ENCODE measurements at places on chromosomes 7 and 10.

- no peak for DNase-seq
Observed at GRCh38 chr10:122190176-122190943, 80.7 kb upstream of the BTBD16 start.

GRCh38 chr7:142853739-142854371 lies 1.0 kb upstream of the EPHB6 start:
- peak; percentile 68 for DNase-seq

- no peak for DNase-seq
Observed at GRCh38 chr7:44076101-44076895, 6.0 kb downstream of the POLM start.

- peak; percentile 9 for DNase-seq
Observed at GRCh38 chr10:93926613-93927012, 32.8 kb downstream of the SLC35G1 start.

- no peak for DNase-seq
Observed at GRCh38 chr7:50262916-50263690, 41.4 kb upstream of the IKZF1 start.

DNA sequence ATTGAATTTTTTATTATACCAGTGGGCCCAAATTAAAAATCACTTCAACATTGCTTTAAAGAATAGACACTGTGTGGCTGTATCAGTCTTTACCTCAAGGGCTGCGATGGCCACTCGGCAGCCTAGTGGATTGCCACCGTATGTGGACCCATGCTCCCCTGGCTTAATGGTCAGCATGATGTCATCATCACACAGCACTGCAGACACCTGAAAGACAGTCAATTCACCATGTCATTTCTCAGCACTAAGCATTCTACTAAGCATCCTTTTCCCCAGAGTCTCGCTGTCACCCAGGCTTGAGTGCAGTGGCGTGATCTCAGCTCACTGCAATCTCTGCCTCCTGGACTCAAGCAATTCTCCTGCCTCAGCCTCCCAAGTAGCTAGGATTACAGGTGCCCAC lies 17.1 kb downstream of the OAT start:
- no peak for DNase-seq

DNA sequence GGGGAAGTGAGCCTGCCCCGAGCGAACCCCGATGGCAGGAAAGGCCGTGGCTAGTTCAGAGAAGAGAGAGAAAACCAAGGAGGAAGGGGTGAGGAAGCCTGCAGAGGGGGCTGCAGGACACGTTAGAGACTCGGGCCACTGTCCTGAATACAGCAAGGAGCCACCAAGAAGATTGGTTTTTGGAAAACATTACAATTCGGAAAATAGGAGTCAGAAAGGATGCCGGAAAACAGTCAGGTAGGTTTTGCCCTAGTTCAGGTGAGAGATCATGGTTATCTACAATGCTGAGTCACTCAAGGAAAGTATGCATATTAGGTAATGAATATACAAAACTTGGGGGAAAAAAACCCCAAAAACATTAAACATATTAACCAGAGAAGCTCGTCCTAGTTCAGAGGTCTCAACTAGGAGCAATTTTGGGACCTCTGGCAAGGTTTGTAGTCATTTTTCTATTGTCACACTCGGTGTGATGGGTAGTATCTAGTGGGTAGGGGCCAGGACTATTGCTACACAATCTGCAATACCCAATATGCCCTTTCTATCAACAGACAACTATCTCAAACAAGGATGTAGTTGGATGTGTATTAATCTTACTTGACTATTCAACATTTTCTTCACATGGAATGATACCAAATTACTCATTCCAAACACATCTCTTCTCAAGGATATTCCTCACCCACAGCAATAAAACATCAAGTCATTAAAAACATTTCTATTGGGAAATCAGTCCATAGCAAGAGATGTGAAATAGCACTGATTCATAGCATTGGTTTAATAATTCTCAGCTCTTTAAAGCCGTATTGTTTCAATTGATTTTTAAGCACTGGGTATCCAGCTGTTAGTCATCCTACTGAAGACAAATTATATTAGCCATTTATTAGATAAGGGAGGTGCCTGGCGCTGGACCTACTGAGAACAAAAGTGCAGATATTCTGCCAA lies 74.4 kb upstream of the RSU1 start:
- peak; percentile 93 for DNase-seq

DNA sequence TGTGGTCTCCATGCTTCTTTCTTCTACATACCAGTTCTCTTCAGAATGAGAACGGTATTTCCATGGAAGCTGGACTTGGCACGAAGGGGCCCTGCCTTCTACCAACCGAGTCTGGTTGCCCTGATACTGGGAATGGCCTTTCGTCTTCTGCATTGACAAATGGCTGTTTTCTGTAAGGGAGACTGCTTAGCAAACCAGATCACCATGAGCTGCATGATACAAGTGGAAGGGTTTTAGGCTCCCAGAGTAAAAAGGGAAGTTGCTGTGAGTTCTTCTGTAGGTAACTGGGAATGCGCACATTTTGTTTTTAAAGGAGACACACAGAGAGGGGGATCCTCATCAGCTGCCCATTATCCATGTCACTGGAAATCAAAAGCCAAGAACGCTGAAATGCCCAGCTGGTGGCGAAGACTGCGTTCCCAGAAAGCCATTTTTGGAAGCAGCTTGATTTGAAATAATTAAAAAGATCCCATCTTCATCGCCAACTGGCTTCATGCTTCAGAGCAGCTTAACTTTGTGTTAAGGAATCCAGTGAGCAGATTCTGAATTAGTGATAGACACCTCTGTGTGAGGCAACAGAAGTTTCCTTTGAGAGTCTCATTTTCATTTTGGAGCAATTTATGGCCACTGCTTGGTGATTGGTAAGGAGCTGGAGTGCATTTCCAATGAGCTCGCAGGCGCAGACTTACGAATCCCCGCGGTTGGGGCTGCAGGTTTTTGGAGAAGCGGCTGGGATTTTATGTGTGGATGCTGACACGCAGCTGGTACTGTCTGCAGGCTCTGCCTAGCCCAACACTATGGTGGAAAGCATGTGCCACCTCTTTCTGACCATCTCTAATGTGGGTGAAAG lies 672.7 kb upstream of the FOXK1 start:
- DNase-seq: no peak

DNA sequence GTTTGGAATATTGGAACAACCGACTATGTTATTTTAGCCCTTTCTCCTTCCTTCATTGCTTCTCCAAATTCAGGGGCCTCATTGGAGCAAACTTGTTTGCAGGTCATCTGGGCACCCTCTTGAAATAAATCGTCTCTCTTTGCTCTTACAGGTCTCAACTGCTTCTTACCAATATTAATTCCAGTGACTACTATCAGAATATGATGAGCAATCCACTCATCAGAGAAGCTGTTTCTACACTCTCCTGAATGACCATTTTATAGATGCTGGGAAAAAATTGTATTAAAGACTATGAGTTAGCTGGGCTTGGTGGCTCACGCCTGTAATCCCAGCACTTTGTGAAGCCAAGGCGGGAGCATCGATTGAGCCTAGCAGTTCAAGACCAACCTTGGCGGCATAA lies 12.5 kb upstream of the HNRNPF start:
- DNase-seq: no peak

DNA sequence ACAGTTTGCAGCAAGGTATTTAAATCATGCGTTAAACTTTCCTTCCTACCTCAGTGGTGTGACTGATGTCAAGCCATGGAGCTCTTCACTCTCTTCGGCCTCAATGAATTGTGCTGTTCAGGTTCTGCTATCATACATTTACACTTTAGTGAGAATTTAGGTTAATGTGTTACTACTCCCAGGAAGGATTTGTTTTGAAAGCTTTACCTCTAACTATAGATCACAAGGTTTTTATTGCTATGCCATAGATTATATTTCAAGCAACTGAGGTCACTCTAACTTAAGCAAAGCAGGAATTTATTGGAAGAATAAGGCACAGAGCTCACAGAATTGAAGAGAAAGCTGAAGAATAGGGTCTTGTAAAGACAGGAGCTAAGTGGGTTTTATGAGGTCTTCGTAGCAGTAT lies 11.0 kb upstream of the ADD3 start:
- no peak for DNase-seq

DNA sequence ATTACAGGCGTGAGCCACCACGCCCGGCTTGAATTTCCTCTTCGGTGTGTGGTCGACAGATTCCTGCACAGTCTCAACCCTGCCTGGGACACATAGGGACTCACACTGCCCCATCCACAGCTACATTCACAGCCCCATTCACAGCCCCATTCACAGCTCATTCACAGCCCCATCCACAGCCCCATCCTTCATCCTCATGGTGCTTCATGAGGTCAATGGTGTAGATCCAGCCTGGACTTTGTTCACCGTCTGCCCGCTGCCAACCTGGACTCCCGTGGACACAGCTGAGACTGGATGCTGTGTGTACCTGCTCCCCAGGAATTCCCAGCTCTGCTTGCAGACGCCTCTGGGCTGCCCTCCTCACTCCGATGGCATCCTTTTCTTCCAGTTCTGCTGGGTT lies 5.2 kb downstream of the IDI2 start:
- DNase-seq: no peak

GRCh38 chr7:106792233-106792926 lies 72.7 kb upstream of the PIK3CG start:
- no peak for DNase-seq

- DNase-seq: peak; percentile 68
Observed at GRCh38 chr7:149669121-149669818, 104.1 kb downstream of the ZNF467 start.

- DNase-seq: no peak
Observed at GRCh38 chr10:32347363-32348022, 535 bp upstream of the EPC1 start.

DNA sequence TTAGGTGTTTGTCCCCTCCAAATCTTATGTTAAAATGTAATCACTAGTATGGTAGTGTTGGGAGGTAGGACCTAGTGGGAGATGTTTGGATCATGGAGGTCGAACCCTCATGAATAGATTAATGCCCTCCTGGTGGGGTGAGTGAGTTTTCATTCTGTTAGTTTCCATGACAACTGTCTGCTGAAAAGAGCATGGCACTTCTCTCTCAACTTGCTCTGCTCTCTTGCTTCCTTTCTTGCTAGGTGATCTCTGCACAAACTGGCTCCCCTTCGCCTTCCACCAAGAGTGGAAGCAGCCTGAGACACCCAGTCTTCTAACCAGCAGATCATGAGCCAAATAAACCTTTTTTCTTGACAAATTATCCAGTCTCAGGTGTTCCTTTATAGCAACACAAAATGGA lies 853.9 kb downstream of the SORCS1 start:
- no peak for DNase-seq

- DNase-seq: no peak
Observed at GRCh38 chr10:77927402-77928246, 1.1 kb upstream of the DLG5 start.

DNA sequence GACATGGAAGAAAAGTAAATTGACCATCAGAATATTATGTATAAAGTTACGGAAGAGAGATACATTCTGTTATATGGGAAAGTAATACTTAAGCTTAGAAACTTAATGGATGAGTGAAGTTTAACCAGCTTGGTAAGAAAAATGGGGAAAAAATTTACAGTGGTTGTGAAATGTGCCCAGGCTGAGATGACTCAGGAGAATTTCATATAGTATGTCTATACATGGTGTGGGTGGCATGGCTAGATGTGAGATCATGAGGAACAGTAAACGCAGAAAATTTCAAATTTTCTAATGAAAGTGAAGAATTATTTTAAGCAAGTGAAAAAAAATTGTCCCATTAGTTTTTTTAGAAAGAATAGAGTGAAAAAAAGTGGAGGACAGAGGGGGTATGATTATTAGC lies 552.5 kb upstream of the SORCS1 start:
- no peak for DNase-seq

DNA sequence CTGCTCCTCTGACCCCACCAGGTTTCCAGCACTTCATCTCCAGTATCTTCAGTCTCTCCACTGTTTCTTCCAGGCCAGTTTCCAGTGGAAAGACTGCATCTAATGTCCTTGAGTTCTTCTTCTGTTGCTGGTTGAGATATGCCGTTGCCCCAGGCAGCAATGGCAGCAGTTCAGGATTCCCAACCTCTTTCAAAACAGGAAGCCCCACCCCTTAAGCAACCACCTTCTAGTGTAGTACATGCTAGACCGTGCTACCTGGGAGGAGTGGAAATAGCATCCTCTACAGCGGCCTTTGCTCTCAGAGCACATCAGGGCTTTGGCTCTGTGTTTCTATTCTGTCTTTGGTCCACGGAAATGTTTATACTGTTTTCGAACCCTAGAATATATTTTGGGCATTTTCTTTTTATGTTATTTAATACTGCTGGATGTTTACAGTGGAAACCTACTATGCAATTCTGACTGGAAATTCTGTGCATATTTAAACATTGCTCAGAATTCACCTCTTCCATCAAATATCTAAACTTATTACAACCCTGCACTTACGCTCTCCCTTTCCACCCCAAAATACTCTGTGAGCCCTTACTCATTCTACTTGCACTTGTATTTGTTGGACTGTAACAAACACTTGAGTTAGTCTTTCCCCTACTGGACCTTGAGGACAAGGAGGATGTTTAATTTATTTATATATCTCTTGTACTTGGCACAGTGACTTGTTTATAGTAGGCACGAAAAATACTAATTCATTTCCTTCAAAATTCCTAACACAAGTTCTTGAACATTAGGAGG lies 8.5 kb upstream of the BPGM start:
- no peak for DNase-seq

DNA sequence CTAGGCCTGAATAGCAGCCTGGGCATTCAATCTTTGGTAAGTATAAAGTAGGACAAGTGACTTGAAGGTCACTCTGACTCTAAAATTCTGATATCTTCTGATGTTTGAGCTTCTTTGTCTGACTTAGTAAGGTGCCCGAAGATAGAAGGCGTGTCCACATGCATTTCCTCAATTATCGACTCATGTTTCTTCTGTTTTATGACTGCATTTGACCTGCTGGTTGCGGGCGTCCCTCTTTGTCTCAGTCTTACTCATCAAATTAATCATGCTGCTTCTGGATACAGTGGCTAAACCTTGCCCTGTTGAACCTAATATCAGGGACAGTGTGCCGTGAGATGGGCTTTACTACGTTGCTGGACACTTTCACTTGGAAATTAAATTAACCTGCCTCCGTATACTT lies 534.1 kb downstream of the SDK1 start:
- no peak for DNase-seq

DNA sequence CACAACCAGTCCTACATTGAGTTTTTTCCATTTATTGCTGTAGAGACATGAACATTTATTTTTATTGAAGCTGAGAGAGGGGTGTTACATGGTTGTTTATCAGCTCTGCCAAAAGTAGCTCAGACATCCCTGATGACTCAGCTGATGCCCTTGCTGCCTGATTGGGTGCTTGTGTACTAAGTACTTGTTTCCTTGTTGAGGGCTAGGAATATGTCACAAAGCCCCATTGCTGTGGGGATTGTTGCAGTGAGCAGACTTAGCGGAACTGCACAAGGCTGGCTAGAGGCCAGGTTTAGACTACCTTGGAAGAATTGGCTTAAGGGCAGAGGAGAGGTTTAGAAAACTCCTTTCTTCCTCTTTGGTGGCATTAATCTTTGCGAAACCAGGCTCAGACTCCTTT lies 110.6 kb downstream of the AUTS2 start:
- DNase-seq: peak; percentile 35
